ENCODE measurements at places on chromosomes 4 and X. TPM values are rescaled to one million over a fixed set of nuclear protein-coding genes. Genes with fewer than 3 reads are reported as not detected.

Gene SLC16A2
- not detected for total RNA-seq

Gene CETN2
- 9.4 TPM for total RNA-seq

Gene PHOX2B
- total RNA-seq, result not detected

Gene RXFP1
- total RNA-seq, result not detected

Gene NHSL2
- total RNA-seq, result 1.7 TPM

Gene GABRE
- not detected for total RNA-seq

Gene TMPRSS11F
- not detected for total RNA-seq

Gene MCUB
- 52.4 TPM for total RNA-seq

- H3K27me3 ChIP-seq, result peaks cover 52% of the 10 kb centered on the region
- H3K36me3 ChIP-seq, result no peaks in the 10 kb centered on the region
- H3K4me1 ChIP-seq, result peaks cover 47% of the 10 kb centered on the region
Observed at GRCh38 chr4:42396752-42397634, at the start of gene SHISA3. TSS of gene SHISA3 (plus strand) at chr4:42397488. CDS start at chr4:42398057, 569 bp downstream.

GRCh38 chrX:47091149-47091775 is 13.0 kb downstream of the RGN start:
- no peak overlapping the region for H3K4me3 ChIP-seq
- DNase-seq, result no peak
- H3K4me1 ChIP-seq, result no peaks in the 10 kb centered on the region
- H3K36me3 ChIP-seq, result no peaks in the 10 kb centered on the region
- H3K27ac ChIP-seq, result no peak overlapping the region

DNA sequence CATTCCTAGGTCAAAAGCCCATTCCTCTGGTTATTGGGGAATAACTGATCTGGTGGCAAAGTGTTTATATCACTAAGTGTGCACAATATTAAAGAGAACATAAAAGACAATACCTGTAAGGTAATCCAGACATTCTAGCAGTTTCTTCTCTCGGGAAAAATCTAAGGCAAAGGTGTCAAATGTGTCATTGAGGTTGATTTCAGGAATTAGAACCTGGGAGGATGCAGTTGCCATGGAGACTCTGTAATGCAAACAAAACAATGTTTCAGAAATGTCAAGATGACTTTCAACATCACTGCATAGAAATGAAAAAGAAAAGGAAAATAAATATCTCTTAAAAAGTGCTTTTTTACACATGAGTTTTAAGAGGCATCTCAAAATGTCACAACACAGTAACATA is 145.9 kb downstream of the MID1 start:
- no peak for DNase-seq
- H3K4me3 ChIP-seq, result no peak overlapping the region
- H3K27me3 ChIP-seq, result no peaks in the 10 kb centered on the region
- no peaks in the 10 kb centered on the region for H3K36me3 ChIP-seq
- H3K27ac ChIP-seq, result no peak overlapping the region

DNA sequence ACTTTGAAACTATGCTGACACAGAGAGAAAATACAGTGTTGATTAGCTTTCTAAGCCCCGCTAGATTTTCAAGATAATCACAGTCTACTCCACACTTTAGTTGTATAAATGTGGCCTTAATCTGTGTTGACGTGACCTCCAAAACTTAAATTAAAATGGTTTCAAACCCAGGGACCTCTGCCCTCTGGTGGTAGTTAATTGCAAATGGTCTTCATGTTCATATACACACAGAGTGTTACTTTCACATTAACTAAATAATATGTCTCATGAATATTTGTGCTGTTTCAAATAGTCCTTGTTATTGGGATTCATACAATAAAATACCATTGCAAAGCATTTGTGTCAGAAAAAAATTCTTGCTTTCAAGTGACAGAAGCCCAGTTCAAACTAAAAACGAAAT is 64.3 kb downstream of the TASL start:
- H3K4me1 ChIP-seq, result no peaks in the 10 kb centered on the region
- no peaks in the 10 kb centered on the region for H3K27me3 ChIP-seq
- H3K4me3 ChIP-seq, result no peak overlapping the region
- DNase-seq, result peak; percentile 1

DNA sequence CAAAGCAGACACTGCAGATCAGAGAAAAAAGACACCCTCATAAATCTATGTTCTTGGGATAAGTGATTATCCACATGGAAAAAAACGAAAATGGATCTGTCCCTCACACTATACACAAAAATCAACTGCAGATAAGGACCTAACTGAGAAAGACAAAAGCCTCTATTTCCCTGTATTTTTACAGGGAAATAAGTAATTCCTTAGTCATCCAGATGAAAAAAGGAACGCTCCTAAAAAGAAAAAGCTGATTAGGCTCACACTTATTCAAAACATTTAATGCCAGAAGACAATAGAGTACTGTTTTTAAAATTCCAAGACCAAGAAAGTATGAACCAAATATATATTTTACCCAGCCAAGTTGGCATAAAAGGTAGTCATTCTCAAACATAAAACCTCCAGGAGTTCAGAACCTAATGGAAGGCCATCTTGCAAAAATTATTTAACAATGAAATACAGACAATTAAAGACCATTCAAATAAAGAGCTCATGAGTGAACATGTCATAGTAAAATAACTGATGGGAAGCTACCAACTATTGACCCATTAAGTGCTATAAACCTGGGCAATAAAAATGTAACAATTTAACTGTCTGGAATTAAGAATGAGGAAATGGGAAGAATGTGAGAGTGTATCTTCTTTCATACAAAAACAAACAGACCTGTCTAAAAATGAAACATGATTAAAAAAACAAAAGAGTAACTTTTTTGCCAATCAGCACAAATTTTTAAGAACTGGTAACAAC is 20.4 kb downstream of the PAPSS1 start:
- H3K27me3 ChIP-seq, result no peaks in the 10 kb centered on the region
- no peak for DNase-seq
- H3K36me3 ChIP-seq, result no peaks in the 10 kb centered on the region
- no peaks in the 10 kb centered on the region for H3K4me1 ChIP-seq

- no peak for DNase-seq
- H3K36me3 ChIP-seq, result no peaks in the 10 kb centered on the region
- H3K4me3 ChIP-seq, result no peak overlapping the region
- no peak overlapping the region for H3K27ac ChIP-seq
- no peaks in the 10 kb centered on the region for H3K4me1 ChIP-seq
Observed at GRCh38 chrX:2903366-2903765, 25.8 kb downstream of the ARSD start.

- peaks cover 4% of the 10 kb centered on the region for H3K4me1 ChIP-seq
- H3K27me3 ChIP-seq, result no peaks in the 10 kb centered on the region
- H3K4me3 ChIP-seq, result no peak overlapping the region
- DNase-seq, result no peak
- H3K36me3 ChIP-seq, result no peaks in the 10 kb centered on the region
Observed at GRCh38 chr4:143397335-143397734, 60.7 kb downstream of the GAB1 start.

DNA sequence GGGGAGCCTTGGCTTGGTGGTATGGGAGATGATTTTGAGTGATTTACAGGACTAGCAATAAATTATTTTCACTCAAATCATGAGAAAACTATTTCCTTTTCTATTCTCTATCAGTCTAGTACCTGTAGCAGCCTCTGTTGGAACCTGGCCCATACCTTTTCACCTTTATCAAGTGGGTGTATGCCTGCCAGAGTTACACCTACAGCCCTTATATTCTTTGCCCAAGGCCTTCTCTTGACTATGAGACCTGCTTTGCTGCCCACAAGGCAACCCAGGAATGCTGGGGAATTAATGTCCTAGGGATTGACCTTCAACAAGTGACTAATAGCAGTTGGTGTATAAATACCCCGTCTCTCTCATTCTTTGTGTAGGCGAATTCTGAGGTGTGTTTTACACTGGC is 20.0 kb upstream of the LEF1 start:
- no peak for DNase-seq
- H3K27ac ChIP-seq, result no peak overlapping the region
- H3K4me3 ChIP-seq, result no peak overlapping the region
- H3K27me3 ChIP-seq, result no peaks in the 10 kb centered on the region
- no peaks in the 10 kb centered on the region for H3K4me1 ChIP-seq

DNA sequence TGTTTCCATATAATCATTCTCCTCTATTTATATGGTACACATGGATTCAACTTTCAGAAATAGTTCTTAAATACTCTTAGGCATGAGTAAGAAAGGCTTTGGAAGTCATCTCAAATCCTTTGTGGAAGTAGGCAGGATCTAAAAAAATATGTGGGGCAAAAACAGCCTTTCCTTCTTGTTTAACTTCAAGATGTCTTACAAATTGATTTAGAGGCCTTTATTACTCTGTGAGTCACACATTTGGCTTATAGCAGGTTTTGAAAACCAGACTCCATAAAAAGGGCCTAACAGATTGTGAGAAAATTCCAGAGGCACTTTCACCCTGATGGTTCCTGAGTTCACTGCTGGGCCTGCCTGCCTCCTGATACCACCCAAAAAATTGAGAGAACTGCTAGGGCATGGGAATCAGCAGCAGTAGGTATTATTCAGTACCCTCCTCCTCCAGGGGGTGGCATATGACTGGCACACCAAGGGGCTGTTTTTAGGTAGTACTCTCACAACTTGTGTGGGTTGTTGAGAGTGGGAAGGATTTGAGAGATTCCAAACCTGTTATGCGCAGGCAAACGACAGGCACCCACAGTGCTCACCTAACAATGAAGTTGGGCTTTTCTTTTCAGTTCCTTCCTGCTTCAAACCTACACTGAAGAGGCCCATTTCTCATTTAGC is 162.7 kb upstream of the MBNL3 start:
- H3K36me3 ChIP-seq, result no peaks in the 10 kb centered on the region
- no peak for DNase-seq
- H3K4me3 ChIP-seq, result no peak overlapping the region

DNA sequence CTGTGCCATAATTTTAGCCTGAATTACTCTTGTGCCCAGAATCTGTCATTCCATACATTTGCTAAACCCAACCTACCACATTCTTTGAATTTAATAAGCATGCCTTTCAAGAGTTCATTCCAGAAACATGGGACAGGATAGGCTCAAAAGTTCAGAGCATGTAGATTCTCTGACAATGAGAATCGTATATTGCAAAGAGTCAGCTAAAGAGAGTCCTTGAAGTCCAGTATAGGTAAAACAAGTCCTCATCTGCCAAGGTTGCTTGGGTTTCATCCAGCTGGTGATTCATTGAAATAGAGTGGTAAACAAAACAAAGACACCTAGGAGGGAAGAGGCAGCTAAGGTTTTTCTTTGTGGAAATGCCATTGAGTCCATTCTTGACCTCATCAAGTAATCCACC is 249.3 kb upstream of the DIPK2B start:
- no peaks in the 10 kb centered on the region for H3K4me1 ChIP-seq
- H3K36me3 ChIP-seq, result no peaks in the 10 kb centered on the region
- H3K27ac ChIP-seq, result no peak overlapping the region
- H3K4me3 ChIP-seq, result no peak overlapping the region
- no peak for DNase-seq

GRCh38 chrX:74535408-74536151 is 78.8 kb downstream of the RLIM start:
- peak overlapping the region; percentile 54 for H3K4me3 ChIP-seq
- peaks cover 5% of the 10 kb centered on the region for H3K4me1 ChIP-seq
- H3K27me3 ChIP-seq, result no peaks in the 10 kb centered on the region
- H3K36me3 ChIP-seq, result no peaks in the 10 kb centered on the region
- peak; percentile 32 for DNase-seq
- no peak overlapping the region for H3K27ac ChIP-seq

DNA sequence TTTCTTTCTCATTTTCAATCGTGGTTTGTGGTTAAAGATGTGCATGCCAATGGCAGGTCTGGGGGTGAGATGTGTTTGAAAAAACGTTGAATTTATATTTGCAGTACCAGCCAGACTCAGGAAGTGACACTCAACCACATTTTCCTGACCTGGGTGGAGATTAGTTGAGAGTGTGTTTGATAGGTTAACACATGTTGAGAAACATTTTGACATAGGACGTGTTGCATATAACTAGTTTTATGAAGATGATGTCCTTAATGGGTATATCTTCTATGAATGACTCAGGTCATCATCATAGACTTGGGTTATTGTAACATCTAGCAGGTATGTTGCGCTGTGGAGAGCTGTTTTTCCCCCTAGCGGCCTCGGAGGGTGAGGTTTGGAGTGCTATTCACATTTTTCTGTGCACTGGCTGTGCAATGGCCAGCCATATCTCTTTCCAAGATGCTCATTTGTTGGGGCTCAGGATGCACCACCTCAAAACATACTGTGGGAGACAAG is 21.7 kb upstream of the CD38 start:
- H3K27me3 ChIP-seq, result no peaks in the 10 kb centered on the region
- peak; percentile 61 for DNase-seq
- H3K36me3 ChIP-seq, result no peaks in the 10 kb centered on the region
- H3K4me1 ChIP-seq, result peaks cover 28% of the 10 kb centered on the region
- H3K27ac ChIP-seq, result no peak overlapping the region

- H3K4me1 ChIP-seq, result no peaks in the 10 kb centered on the region
- no peaks in the 10 kb centered on the region for H3K36me3 ChIP-seq
- no peak overlapping the region for H3K27ac ChIP-seq
- no peak for DNase-seq
- no peak overlapping the region for H3K4me3 ChIP-seq
- no peaks in the 10 kb centered on the region for H3K27me3 ChIP-seq
Observed at GRCh38 chrX:7614616-7615015, 228.4 kb upstream of the VCX start.

- H3K36me3 ChIP-seq, result no peaks in the 10 kb centered on the region
- H3K4me1 ChIP-seq, result no peaks in the 10 kb centered on the region
Observed at GRCh38 chrX:44802613-44803012, 41.2 kb upstream of the DUSP21 start.

DNA sequence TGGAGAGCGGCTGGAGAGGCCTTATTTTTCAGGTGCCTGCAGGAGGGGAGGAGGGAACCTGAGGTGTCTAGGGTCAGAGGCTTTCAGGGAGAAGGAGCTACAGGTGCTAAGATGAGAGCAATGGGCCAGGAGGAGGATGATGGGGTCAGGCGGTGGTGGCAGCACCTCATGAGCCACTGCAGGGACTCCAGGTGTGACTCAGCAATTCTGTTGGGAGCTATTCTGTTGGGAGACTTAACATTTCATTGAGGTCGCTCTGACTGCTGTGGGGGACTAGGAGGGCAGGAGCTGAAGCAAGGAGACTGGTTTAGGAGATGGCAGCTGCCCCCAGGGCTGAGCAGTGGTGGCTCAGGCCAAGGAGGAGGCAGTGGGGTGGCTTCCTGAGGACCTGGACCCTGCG is 65.0 kb downstream of the CLDN34 start:
- no peak overlapping the region for H3K27ac ChIP-seq
- no peaks in the 10 kb centered on the region for H3K27me3 ChIP-seq
- H3K36me3 ChIP-seq, result no peaks in the 10 kb centered on the region
